ENCODE measurements at places on chromosomes 3 and 15. TPM values are rescaled to one million over a fixed set of nuclear protein-coding genes. Genes with fewer than 3 reads are reported as not detected.
A peak's percentile ranks its signal among the peaks of the same experiment; 100 is the strongest.

GRCh38 chr15:58393241-58393662 is 38.5 kb upstream of the LIPC start:
- DNase-seq, result peak; percentile 52

- DNase-seq, result no peak
These were observed 39.4 kb upstream of the SNRK start for GRCh38 chr3:43246976-43247375.

- no peak for DNase-seq
These were observed 318.5 kb downstream of the NTRK3 start for GRCh38 chr15:87938031-87938430.

DNA sequence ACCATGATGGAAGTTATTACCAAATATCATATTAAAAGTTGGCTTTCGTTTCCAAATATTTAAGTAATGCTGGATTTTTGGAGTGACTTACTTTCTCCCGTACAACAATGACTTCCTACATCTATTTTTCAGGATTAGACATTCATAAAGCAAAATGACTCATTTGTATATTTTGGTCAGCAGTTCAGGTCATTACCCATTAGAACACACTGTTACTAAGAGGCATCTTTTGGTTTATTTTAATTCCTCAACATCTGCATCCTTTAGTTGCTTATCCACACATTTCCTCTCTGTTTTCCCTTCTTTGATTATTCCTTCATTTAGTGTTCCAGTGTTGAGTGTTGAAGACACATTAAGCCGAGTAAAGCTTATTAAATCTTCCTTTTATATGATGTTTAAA is 348.2 kb downstream of the NAALADL2 start:
- DNase-seq, result no peak

DNA sequence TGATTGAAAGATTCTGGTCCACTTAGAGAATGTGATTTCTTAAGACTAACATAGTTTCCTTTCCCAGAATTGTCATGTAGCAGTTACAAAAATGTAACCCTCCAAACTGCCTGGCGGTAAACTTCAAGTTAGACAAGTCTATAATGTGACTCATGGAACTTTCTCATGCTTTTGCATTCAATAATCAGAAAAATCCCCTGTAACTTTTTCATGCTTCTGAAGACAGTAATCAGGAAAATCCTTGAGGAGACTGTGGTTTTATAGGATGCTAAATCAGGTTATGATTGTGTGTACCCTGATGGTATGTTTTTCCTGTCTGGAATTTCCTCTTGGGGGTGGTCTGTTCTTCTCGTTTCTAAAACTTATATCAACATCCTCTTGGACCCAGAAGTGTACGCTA is 74.0 kb upstream of the RARB start:
- no peak for DNase-seq

DNA sequence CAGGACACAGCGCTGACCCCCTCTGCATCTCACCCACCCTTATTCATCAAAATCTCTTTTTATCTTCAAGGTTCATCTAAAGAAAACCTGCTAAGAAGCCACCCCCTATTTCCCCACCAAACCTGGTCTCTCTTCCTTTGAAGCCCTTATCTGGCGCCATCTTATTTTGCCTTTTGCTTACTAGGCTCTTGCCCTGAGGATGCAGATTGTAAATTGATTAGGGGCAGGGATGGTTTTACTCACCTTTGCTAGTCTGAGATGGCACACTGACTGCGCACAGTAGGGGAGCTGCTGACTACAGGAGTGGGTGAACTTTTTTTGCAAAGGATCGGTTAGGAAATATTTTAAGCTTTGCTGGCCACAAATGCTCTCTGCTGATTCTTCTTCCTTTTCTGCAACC is 78.9 kb upstream of the BHLHE40 start:
- no peak for DNase-seq

CNTN3 gene
- 5.8 TPM for polyA plus RNA-seq

DNA sequence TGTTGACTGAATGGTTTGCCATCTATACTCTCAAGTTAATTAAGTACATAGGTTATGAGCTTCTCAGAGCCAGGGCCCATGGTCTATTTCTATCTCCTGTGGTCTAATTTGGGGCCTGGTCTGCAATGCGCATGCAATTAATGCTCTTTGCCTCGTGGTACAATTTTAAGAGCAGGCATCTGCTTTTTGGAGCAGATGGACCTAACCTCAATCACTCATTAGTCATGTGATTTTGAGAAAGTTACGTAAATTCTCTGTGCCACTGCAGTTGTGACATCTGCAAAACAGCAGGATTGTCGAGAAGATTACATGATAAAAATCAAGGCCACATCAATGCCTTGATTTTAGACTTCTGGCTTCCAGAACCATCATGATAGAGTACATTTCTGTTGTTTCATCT is 543.7 kb upstream of the ADAMTS9 start:
- DNase-seq, result no peak

GRCh38 chr3:109888026-109888425 is 550.7 kb upstream of the DPPA4 start:
- no peak for DNase-seq

GRCh38 chr15:87744815-87745214 is 511.7 kb downstream of the NTRK3 start:
- DNase-seq, result no peak

ZPLD1 gene
- 0.49 TPM for polyA plus RNA-seq

GRCh38 chr3:153209596-153209995 is 47.6 kb downstream of the RAP2B start:
- DNase-seq, result no peak

All from left renal cortex interstitium (tissue), 4 donors.